T-cell (primary cell): ENCODE measurements at places on chromosomes 16 and 17.
A peak's percentile ranks its signal among the peaks of the same experiment; 100 is the strongest.

GRCh38 chr17:68246271-68247028 lies 1.4 kb upstream of the AMZ2 start:
- no peak for DNase-seq

DNA sequence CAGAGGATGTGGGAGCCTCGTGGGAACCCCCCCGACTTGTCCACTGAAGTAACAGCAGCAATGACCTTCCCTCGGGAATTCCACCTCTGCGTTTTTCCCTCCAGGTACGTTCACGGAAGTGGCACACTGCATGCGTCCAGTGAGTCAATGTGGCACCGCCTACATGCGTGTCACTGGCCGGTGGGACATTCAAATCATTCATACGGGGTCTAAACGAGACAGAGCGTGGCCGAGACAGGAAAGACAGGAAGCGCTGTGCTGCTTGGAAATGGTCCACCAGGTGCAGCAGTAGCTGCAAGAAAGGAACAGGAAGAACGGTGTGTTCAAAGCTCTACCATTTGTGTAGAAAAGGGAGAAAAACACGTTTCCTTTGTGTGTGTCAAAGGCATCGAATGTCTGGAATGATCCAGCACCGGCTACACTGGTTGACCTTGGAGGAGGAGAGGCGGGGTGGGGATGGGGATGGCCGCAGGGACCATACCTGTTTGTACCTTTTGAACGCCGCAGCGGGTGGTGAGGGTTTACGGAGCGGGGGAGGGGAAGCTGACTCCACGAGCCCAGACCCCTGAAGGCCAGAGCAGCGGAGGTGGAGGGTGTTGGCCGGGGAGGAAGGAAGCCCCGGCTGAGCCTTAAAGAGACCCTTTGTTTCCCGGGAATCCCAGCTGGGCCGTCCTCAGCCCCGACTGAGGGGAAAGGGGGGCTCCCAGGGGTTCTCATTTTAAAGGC lies 1.7 kb upstream of the PGAP6 start:
- no peak for DNase-seq

GRCh38 chr16:23362460-23363317 lies 60.6 kb downstream of the SCNN1B start:
- no peak for DNase-seq

DNA sequence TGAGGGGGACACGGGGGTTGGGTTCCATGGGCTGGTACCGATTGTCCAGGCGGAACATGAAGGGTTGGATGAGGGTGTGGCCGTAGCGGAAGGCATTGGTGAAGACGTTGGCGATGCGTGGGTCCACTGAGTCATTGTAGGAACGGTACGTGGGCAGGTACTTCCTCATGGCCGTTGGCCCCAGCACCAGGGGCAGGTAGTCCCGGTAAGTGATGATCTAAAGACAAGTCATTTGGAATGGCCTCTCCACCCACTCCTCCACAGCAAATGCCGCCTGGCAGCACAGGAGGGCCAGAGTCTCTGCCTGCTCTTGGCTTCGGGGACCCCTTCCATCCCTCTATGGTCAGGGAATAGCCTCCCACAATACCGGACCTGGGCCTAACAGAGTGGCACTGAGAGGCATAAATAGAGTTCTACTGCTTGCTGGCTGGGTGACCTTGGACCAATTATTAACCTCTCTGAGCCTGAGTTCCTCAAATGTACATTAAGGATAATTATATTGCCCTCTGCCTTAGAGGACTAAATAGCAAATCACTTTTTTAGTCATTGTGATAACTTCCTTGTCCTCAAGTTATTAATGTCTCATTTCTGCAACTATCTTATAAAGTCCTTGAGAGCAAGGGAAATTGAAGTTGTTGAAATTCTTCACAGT lies 7.2 kb downstream of the MPO start:
- no peak for DNase-seq

DNA sequence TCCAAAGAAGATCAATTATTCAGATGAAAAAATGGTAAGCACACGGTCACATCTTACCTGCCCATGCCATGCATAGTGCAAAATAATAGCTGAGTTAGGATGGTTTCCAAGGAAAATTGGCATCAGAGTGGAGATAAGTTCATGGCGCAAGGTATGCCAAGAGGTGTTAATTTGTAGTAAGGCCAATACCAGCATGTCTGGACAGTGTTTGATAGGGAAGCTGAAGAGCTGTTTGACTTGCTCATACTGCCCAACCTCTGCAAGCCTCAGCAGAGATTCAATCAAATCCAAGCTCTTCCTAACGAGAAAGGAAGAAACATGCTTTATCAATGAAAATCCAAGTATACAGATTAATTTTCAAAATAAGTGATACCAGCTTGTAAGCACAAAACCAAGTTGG lies 51.0 kb downstream of the CNOT1 start:
- DNase-seq, result no peak

- DNase-seq, result no peak
Measured at GRCh38 chr16:65919145-65919985, 447.1 kb upstream of the CDH5 start.

- DNase-seq, result no peak
Measured at GRCh38 chr17:8151641-8152111, 528 bp downstream of the PER1 start.

GRCh38 chr17:57699751-57700219 lies 45.3 kb downstream of the CCDC182 start:
- no peak for DNase-seq

GRCh38 chr17:48543854-48544348 lies 1.0 kb downstream of the HOXB2 start:
- DNase-seq, result no peak

GRCh38 chr17:59381716-59382570 lies 50.5 kb downstream of the YPEL2 start:
- no peak for DNase-seq

- DNase-seq, result no peak
Measured at GRCh38 chr17:76046064-76046463, 19.0 kb upstream of the EVPL start.

DNA sequence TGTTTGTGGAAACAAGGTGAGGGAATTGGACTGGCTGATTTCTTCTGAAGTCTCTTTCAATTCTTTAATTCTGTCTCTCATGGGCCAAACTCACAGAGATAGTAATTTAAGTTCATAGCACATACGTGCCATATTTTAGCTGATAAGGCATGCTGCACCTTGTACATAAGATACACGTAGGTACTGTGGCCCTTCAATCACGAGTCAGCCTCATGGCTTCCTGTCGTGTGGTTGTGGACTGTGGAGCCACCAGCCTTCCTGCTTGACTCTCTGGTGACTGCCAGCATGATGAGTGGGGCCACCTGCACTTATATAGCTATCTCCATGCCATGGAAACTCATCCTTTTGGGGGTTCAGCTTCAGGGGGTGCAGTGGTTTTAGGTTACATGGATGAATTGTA lies 25.1 kb downstream of the KSR1 start:
- peak; percentile 60 for DNase-seq

DNA sequence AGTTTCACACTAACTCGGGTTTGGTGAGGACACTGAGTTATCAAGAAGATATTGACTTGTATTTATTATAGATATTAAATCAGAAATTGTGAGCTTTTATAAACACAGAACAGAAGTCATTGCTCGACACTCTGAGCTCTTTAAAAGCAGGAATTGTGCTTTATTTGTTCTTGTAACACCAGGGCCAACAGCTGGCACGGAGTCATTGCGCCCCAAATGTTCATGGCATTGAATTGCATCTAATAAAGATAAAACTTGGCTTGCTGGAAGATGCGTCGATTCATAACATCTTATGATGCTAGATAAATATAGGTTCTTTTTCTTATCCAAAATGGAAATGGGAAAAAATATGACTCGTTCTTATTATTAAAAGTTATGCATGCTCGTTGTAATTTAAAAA lies 11.8 kb upstream of the MLYCD start:
- no peak for DNase-seq

GRCh38 chr17:43814714-43815113 lies 18.2 kb downstream of the MPP3 start:
- DNase-seq, result no peak

DNA sequence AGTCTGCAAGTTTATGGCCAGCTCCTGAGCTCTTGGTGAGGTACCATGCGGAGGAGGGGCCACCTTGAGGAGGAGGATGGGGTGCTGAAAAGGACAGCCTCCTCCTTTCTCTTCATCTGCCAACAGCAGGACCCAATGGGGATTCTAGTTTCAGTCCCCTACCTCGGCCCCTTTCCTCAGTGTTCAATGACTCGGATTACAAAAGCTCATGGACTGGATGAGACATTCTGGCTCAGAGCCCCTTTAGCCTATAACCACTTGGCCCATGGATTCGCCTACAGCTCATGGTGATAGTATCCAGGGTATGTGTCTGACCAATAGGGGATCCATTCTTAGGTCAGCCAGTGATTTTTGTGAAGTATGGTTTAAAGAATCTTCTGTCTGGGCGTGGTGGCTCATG lies 8.5 kb upstream of the PIK3R6 start:
- DNase-seq, result no peak

DNA sequence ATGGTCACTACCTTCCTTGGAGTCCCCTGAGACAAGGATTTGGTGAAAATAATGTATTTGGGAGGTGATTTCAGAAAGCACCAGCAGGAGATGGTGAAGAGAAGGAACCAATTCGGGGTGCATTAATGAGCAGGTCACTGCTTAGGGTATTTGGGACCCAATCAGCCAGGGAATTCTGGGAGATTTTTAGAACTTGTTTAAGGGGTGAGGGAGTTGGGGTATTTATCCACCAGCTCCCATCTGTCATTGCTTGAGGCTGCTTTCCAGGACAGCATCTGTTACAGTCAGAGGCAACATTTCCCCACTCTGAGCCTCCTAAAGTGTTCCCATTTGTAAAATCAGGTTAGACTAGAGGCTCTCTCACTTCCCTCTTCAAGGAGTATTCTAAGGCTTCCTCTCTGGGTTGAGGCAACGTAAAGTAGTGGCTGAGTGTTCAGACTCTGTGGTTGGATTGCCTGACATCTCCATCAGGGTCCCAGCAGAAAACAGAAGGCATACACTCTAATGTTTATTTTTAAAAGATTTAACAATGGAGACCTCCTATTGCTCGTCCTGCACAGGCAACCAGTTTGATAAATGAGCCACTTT lies 60.9 kb downstream of the CLEC19A start:
- DNase-seq, result no peak

GRCh38 chr17:34275881-34276280 lies 5.9 kb downstream of the CCL7 start:
- DNase-seq, result no peak

DNA sequence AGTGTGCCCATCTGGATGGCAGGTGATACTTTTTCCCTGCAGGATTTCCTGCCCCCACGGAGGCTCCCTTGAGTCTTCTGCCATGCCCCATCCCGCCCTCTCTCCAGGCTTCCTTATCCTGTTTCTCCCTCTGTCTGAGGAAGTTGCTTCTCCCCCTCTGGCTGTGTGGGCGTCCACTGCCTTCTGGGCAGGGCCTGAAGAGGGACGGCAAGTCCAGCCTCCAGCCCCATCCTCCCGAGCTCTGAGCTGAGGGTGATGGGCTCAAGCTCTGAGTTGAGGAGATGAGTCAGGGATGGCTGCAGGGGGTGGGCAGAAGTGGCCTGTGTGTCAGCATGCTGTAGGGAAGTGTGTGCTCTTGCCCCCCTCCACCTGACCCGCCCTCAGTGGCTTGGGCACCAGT lies 14.2 kb upstream of the RAP1GAP2 start:
- DNase-seq, result no peak

DNA sequence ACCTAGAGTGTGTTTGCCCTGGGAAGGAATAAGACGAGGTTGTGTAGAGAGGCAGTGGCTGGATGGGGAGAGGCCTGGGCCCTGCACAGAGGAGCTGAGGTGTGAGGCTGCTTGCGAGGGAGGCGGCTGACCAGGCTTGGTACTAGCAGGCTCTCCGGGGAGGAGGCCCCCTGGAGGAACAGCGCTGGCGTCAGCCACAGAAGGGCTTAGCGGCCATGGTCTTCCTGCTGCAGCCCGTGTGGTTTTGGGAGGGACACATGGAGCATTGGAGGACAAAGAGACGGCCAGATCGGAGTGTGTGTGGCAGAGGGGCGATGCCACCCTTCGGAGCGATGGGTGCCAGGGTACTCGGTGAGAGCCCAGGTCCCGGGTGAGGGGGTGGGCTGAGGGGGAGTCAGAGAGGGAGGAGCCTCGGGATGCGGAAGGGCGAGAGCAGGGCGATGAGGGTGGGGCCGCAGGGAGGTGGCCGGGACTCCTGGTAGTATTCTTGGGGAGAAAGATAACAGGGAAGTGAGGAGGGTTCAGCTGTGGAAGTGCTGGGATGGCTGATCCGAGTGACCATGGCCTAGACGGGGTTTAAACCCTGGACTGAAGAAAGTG lies 8.3 kb downstream of the BANP start:
- no peak for DNase-seq

- DNase-seq, result no peak
Measured at GRCh38 chr17:63986821-63987220, 11.3 kb upstream of the PRR29 start.

DNA sequence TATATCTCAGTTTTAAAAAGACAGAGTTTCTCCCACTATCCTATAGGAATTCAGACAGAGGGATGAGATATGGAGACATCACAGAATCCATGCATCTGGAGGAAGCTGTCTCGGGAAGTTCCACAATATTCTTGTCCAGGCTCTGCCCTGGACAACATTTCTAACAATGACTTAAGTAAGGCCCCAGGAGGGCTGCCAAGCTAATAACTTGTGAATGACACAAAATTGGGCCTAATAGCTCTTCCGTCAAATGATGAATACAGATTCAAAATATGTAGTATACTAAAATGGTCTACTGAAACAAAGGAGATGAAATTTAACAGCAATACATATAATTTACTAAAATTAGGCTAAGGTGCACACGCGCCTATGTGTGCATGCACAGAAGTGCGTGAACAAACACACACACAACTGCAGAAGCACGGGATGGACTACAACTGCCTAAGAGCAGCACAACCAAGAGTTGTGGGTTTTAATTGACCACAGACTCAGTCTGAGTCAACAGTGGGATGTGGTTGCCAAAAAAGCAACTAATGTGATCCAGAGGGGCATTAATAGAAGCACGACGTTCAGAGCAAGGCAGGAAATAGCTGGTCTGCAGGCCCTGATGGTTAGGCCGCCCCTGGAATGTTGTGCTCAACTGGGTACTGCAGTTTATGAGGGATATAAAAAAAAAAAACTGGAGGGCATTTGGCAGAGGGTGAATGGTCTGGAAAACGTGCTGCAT lies 26.3 kb upstream of the HS3ST2 start:
- no peak for DNase-seq

GRCh38 chr17:77019893-77020379 lies 120.8 kb upstream of the SEC14L1 start:
- no peak for DNase-seq
